ENCODE measurements at places on chromosomes 1 and 21. TPM values are rescaled to one million over a fixed set of nuclear protein-coding genes. Genes with fewer than 3 reads are reported as not detected.

DNA sequence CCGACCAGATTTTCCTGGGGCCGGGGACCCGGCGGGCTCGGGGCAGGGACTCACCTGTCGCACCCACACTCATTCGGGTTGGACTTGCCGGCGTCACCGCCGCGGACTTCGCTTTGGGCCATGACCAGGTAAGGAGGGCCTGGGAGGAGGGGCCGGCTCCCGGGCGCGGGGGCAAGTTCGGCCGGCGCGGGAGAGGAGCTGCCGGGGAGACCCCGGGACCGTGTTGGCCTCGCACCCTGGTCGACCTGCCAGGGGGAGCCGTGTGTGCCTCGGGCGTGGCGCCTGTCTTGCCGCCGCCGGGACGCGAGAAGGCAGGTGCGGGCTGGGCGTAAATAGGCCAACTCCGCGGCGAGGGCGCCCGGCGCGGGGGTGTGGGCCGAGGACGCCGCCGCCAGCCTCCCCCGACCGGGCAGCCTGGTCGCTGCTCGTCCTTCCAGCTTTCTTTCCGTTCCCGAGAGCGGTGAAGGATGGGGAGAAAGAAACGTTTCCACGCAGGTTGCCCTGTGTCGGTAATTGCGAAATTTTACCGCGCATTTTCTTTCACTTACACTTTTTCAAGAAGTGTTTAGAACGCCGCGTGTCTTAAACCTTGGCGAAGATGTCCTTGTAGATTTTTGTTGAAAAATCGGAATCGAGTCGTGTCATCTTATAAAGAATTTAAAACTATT is 558 bp downstream of the USP1 start:
- H3K27me3 ChIP-seq: no peaks in the 10 kb centered on the region
- peaks cover 36% of the 10 kb centered on the region for H3K4me1 ChIP-seq
- peak overlapping the region; percentile 100 for H3K27ac ChIP-seq
- peaks cover 5% of the 10 kb centered on the region for H3K36me3 ChIP-seq

- H3K27me3 ChIP-seq: no peaks in the 10 kb centered on the region
- no peak overlapping the region for H3K4me3 ChIP-seq
- DNase-seq: no peak
- no peaks in the 10 kb centered on the region for H3K36me3 ChIP-seq
These were observed 3.7 kb upstream of the MEGF6 start for GRCh38 chr1:3614755-3615742.

DNA sequence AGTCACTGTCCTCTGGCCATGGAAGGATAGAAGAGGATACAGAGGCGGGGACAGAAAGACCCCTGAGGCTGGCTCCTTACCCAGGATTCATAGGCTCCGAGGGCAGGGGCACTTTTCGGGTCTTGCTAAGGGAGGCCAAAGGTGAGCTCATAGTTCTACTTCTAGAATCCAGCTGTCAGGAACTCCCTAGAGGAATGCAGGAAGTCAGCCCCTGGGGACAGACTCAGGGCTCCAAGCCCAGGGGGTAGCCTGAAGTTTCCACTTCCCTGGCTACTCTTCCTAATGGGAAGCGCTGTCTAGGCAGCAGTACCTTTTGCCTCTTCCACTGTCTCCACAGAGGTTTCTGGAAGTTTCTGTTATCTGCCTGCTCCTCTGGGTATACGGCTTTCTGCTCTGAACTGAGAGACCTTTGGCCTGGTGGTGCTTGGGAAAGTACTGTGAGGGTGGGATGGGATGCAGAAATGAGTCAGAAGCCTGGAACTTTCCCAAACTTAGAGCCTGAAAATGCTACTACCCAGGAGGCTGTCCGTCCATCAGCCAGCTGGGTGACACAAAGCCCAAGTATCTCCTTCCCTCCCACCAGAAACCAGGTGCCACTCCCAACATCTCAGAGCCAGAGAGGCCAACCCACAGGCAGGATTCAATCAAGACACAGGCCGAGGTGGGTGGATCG is 3.6 kb downstream of the UBXN11 start:
- no peaks in the 10 kb centered on the region for H3K27me3 ChIP-seq
- H3K36me3 ChIP-seq: no peaks in the 10 kb centered on the region
- no peak overlapping the region for H3K4me3 ChIP-seq
- no peak for DNase-seq
- peaks cover 19% of the 10 kb centered on the region for H3K4me1 ChIP-seq

GRCh38 chr1:245433561-245433960 is 278.8 kb downstream of the KIF26B start:
- no peaks in the 10 kb centered on the region for H3K36me3 ChIP-seq
- no peak for DNase-seq
- H3K4me1 ChIP-seq: peaks cover 3% of the 10 kb centered on the region
- H3K27ac ChIP-seq: no peak overlapping the region
- no peaks in the 10 kb centered on the region for H3K27me3 ChIP-seq

PLA2G2A gene
- total RNA-seq: not detected

- no peak for DNase-seq
- H3K4me1 ChIP-seq: no peaks in the 10 kb centered on the region
- H3K36me3 ChIP-seq: no peaks in the 10 kb centered on the region
- H3K4me3 ChIP-seq: no peak overlapping the region
These were observed 42.2 kb upstream of the WNT4 start for GRCh38 chr1:22184892-22185612.

- H3K27ac ChIP-seq: no peak overlapping the region
- no peaks in the 10 kb centered on the region for H3K27me3 ChIP-seq
- H3K4me1 ChIP-seq: no peaks in the 10 kb centered on the region
- H3K36me3 ChIP-seq: no peaks in the 10 kb centered on the region
These were observed 117.5 kb downstream of the BACH1 start for GRCh38 chr21:29416268-29416667.

FHL3 gene
- 39.1 TPM for total RNA-seq

SAMD13 gene
- 0.81 TPM for total RNA-seq

EDARADD gene
- 0.59 TPM for total RNA-seq

EPHB2 gene
- total RNA-seq: 32.5 TPM

S100A8 gene
- not detected for total RNA-seq

- no peaks in the 10 kb centered on the region for H3K27me3 ChIP-seq
- no peaks in the 10 kb centered on the region for H3K36me3 ChIP-seq
- no peak overlapping the region for H3K4me3 ChIP-seq
- no peak for DNase-seq
- peaks cover 23% of the 10 kb centered on the region for H3K4me1 ChIP-seq
These were observed 6.1 kb downstream of the MYBPHL start for GRCh38 chr1:109300650-109301151.
